Bronchial epithelial cell (primary cell): ENCODE measurements at places on chromosomes 3 and 15. TPM values are rescaled to one million over a fixed set of nuclear protein-coding genes. Genes with fewer than 3 reads are reported as not detected.
A peak's percentile ranks its signal among the peaks of the same experiment; 100 is the strongest.

Gene TIPIN
- total RNA-seq, result 10.5 and 17.8 TPM in 2 replicates

Gene LRRC34
- total RNA-seq, result under 0.01 and 0.38 TPM in 2 replicates

- peak; percentile 23 for DNase-seq
These were observed 221.0 kb upstream of the EOMES start for GRCh38 chr3:27943106-27943505.

- peak; percentile 63 for DNase-seq
These were observed 26.8 kb downstream of the KAT2B start for GRCh38 chr3:20066850-20067617.

- DNase-seq, result no peak
These were observed 181.5 kb upstream of the TOPAZ1 start for GRCh38 chr3:44060164-44060563.

DNA sequence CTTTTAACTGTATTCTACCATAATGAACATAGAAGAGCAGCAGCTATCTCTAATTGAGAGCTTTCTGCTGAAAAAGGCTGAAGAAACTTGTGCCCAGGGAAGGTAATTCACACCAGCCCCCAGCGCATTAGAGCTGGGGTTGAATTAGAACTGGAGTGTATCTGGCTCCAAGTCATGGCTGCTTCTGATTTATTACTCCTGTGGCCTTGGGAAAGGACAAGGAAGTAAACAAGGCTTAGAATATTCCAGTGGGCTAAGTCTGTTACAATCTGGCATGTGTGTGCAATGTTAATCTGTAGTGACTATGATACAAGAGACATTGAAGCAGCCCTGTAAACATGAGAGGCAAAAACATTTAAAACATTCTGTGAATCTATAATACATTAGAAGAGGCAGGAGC is 18.1 kb downstream of the CPA3 start:
- DNase-seq, result no peak
